RCC 7860 (cell line): ENCODE measurements at places on chromosomes 4 and X.

GRCh38 chrX:31459361-31459760, 387.5 kb upstream of the FTHL17 start:
- no peak for DNase-seq

- DNase-seq, result no peak
Observed at GRCh38 chr4:120568731-120569130, 353.8 kb downstream of the PRDM5 start.

DNA sequence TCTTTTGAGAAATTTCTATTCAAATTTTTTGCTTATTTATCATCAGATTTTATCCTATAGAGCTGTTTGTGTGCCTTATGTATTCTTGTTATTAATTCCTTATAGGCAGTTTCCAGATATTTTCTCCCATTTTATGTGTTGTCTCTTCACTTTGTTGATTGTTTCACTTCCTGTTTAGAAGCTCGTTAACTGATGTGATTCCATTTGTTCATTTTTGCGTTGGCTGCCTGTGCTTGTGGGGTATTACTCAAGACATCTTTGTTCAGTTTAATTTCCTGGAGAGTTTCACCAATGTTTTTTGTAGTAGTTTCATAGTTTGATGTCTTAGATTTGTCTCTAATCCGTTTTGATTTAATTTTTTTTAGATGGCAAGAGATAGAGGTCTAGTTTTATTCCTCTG, 14.6 kb downstream of the ZNF718 start:
- DNase-seq, result no peak

DNA sequence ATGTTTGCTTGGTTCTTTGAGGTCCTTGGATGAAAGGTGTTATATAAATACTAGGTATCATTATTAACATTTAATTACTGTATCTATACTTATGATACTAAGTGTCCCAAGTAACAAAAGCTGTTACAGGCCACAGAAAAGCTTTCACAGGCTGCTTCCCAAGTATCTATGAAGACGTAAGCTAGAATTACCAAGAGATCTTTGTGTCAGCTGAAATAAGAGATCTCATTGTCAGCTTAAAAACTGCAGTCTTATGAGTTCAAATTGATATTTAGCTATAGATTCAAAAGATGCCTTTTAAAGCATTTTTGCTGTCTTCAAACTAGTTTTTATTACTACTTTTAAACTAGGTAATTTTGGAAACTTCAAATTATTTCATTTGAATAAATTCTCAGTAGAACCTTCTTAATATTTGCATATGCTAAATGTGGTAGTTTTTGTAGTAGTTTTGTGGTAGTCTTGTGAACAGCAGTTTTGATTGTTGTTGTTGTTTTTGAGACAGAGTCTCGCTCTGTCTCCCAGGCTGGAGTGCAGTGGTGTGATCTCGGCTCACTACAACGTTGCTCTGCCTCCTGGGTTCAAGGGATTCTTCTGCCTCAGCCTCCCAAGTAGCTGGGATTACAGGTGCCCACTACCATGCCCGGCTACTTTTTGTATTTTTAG, 170.0 kb upstream of the RPL34 start:
- DNase-seq, result no peak

DNA sequence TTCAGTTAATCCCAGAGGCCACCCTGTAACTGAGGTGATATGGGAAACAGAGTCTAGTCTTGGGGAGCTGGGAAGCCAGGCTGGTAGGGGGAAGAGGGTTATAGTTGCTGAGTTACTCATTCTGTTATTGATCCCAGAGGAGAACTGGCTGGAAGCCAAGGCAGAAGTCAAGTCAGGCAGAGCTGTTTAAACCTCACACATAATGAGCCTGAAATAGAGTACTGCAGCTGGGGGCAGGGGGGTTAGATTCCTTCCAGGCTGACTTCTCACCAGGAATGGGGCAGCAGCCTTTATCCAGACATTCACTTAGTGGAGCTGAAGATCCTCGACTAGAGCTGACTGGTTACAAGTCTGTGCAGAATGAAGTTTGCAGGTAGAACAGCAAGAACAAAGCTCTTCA, 144.9 kb downstream of the C4orf33 start:
- DNase-seq, result no peak

DNA sequence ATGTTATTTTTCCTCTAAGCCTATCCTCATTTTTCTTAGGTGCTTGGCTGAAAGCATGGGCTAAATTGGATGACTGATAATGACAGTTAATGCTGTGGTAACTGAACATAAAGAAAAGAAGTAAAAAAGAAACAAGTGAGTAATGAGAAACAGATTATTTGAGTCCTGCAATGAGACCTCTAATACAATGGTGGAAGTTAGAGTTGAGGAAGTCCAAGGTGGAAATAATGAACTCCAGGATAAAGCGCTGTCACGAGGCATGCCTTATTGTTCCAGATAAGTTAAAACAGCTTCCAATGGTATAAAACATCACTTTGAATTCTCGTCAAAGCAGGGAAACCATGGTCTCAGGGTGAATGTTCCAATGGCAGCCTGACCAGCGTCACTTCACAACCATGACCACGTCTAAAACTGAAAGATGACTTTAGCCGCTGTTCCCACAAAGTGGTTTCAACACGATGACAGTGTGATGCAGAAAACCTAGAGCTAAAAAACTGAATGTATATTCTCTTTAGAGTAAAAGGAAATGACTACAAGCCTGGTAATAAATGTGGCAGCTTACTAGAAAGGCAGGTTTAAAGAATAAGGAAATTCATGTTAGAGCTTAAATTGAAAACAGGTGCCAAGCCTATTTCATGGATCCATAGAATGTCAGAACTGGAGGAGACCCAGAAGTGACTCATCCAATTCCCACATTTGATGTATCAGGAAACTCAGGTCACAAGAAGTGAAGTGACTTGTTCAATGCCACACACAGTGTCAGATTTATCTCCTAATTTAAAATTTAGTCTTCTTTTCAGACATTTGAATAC, 202.6 kb upstream of the GYPA start:
- no peak for DNase-seq

DNA sequence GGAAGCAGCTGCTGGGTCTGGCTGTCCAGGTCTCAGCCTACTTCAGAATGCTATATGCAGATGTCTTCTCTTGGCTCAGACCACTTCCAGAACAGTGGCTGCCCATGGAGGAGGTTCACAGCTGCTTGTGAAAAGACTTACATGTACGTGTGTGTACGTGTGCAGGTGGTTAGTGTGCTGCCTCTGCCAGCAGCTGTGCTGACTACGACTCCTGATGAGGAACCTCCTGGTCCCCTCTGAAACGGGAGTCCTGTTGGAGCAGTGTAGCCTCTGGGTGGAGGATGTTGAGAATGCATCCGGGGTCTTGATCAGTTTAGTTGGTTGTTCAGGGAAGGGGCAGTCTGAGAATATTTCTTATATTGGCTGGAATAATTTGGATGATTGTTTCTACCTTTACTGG, 155.9 kb upstream of the WDR1 start:
- DNase-seq, result no peak

DNA sequence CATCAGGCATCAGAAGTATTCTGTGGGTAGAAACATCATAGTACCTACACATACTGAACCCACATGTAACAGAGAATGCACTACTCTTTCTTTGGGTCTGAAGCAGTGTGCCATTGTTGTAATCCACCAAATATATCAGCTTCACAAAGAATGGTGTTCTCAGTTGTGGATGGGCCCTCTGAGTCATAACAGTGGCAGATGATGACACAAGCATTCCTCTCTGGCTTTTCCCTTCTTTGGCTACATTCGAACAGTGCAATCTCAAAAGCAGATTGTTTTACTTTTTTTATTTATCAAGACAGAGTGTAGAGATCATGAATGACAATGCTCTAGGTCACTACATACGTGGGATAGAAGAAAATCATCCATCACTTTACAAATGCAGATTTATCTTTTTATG, 247.2 kb upstream of the EPHA5 start:
- DNase-seq, result peak; percentile 6

GRCh38 chr4:175330652-175331051, 412.5 kb downstream of the ADAM29 start:
- peak; percentile 62 for DNase-seq

DNA sequence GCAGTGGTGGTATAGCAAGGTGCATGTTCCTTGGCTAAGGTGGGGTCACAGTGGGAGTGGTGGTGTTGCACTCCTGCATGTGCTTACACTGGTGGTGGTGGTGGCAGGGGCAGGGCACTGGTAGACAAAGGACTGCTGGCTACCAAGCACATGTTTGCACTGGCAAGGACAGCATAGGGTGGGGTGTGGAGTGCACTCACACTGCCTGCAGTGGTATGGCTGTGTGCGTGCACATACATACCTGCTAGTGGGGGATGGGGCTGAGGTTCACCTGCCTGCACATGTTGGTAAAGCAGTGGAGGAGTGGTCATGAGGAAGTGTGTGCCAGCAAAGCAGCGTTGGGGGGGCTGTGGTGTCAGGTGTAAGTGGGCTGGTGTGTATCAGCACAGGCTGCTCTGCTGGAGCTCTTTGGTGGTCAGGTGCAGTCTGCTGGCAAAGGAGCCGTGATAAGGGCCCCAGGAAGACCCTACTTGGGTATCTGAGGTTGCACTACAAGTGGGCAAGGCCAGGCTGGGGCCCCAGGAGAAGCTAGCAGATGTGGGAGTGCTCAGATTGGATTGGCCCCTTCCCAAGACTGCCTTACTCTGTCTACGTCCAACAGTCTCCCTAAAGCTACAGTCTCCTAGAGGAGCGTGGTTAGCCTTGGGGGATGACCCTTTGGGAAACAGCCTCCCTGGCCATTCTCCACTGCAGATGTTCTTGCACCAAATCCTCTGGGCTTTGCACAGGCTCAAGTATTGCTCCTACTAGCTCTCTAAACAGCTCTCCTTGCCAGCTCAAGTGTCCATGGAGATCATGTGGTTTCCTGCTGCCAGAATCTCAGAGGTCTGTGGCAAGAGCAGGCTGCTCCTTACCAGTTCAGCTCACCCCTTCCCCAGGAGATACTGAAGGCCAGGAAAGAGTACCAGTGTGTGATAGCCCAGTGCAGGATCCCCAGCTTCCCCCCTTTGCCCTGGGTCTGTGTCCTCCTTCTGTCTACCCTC, 486.3 kb upstream of the PABPC4L start:
- no peak for DNase-seq

GRCh38 chrX:123222920-123223319, 38.8 kb downstream of the GRIA3 start:
- no peak for DNase-seq

DNA sequence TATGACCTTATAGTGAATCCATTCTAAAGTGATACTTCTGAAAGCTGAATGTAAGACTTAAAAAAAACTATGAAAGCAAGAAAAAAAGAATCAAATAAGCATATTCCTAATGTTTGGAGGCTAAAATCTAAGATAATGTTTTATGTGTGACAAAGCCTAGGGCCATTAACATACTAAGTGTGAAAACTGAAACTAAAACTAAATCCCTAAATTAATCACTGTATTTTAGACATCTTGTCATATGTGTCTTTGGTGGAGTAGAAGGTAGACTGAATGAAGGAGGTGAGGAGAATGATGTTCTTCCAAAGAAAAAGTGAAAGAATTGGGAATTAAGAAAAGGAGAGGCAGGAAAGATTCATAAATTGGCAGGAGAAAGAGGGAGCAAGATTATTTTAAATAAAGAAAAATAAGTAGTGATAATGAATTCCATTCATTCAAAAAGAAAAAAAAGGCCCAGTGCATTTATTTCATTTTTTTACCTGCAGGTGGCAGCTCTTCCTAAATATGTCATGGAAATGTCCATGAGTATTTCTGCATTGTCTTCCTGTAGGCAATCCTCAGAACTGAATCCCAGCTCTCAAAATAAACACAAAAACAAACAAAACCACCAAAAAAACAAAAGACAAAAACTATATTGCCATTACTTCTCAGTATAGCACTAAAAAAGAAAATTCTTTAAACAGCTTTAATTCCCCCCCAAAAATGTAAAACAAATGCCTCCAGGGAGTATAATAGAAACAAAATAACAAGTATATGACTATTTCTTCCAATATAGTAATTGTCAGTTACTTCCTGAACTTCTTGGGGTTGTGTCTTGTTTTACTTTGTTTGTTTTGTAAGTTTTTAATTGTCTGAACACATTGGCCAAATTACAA, 17.0 kb upstream of the AP1AR start:
- peak; percentile 29 for DNase-seq

DNA sequence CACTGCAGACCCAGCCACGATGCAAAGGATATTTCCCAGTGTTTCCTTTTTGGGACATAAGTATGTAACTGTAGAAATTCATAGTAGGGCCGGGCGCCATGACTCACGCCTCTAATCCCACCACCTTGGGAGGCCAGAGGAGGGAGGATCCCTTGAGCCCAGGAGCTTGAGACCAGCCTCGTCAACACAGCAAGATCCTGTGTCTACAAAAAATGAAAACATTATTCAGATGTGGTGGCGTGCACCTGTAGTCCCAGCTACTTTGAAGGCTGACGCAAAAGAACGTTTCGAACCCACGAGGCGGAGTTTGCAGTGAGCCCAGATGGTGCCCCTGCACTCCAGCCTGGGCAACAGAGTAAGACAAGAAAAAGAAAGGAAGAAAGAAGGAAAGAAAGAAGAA, 49.2 kb downstream of the CRLF2 start:
- DNase-seq, result no peak

DNA sequence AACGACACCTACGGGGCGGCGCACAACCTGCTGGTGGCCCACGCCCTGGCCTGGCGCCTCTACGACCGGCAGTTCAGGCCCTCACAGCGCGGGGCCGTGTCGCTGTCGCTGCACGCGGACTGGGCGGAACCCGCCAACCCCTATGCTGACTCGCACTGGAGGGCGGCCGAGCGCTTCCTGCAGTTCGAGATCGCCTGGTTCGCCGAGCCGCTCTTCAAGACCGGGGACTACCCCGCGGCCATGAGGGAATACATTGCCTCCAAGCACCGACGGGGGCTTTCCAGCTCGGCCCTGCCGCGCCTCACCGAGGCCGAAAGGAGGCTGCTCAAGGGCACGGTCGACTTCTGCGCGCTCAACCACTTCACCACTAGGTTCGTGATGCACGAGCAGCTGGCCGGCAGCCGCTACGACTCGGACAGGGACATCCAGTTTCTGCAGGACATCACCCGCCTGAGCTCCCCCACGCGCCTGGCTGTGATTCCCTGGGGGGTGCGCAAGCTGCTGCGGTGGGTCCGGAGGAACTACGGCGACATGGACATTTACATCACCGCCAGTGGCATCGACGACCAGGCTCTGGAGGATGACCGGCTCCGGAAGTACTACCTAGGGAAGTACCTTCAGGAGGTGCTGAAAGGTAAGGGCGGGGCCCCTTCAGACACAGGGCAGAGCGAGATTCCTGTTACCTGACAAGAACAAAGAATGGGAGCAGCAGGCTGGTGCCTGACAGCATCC, 11.7 kb downstream of the RPL9 start:
- no peak for DNase-seq

DNA sequence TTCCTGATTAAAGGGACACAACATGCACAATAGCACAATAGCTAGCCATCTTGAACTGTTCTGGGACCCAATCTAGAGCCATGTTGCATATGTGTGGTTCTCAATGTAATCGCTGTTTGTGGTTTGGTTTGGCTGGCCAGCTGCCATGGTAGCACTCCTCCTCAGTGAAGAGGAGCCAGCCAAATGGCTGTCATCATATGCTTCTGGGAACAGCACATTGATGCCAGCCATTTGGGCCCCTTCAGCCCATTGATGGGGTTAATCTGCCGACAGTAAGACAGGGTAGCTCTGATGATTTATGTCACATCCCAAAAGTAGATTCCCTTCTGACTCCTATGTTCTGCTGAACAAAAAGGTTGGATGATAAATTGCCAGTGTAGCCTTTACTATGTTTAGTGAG, 48.5 kb downstream of the AWAT2 start:
- no peak for DNase-seq
